Stimulated activated CD4-positive, alpha-beta T cell treated with anti-CD3 and anti-CD28 coated beads, Interleukin-2, amount 100 ng/mL, for 24 hours (primary cell): ENCODE measurements at places on chromosomes 13 and 19.

- no peak for DNase-seq
Observed at GRCh38 chr13:113220141-113220598, 10.8 kb downstream of the CUL4A start.

DNA sequence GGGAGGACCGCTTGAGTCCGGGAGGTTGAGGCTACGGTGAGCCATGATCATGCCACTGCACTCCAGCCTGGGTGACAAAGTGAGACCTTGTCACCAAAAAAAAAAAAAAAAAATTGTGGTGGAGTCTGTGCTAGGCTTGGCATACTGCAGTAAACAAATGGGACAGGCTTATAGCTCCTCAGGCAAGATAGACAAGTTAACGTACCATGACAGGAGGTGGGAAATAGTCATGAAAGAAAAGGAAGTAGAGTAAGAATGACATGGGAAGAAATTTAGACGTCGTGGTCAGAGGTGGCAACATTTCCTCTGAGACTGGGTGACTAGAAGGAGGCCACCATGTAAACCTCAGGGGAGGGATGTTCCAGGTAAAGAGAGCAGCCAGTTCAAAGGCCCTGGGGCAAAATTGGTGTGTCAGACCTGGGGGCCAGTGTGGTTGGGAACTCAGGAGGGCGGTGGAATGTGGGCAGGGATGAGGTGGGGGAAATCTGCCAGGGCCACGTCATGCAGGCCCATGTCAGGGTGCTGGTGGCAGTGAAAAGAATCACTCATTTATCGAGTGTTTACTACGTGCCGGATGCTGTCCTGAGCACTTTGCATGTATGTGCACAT lies 5.6 kb downstream of the SNRPA start:
- DNase-seq, result peak; percentile 51

GRCh38 chr13:73948848-73949529 lies 185.2 kb downstream of the KLF12 start:
- DNase-seq, result no peak

DNA sequence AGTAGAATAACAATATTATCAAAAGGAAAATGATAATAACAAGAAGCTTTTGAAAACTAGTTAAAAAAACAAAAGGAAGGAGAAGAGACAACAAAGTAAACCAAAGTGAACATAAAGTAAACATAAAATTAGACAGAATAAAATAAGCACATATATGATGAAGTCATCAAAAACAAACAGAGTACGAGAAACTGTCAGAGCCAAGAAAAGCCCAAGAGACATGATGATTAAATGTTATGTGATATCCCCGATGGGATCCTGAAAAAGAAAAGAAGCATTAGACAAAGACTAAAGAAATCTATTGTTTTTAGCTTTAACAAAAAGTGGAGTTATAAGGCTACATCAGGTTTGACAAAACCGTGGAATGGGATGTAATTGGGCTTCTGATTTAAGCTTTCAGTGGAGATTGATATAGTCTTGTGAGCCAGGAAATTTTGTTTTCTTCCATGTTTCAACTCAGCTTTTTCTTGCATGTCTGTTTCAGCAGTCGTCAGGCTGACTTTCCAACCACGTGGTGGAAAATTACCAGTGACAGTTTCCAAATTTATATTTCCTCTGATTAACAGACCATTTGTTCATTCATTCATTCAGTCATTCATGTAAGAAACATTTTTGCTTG lies 64.9 kb downstream of the KL start:
- DNase-seq, result no peak

DNA sequence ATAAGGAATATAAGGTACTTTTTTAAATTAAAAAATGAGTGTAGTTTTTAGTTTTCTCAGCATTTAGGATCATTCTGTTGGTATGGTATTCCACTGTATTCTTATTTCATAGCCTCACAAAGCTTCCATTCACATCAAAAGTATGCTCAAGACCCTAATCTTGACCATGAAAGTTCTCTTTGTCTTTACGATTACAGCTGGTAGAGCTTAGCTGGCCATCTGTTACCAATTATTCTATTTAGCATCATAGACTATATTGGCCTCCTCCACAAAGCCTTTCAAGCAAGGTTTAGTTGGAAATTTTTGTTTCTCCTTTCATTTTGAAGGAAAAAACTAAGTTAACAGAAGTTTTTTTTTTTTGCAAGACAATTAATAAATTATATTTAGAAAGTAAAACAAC lies 245.1 kb downstream of the KCTD12 start:
- DNase-seq, result no peak

DNA sequence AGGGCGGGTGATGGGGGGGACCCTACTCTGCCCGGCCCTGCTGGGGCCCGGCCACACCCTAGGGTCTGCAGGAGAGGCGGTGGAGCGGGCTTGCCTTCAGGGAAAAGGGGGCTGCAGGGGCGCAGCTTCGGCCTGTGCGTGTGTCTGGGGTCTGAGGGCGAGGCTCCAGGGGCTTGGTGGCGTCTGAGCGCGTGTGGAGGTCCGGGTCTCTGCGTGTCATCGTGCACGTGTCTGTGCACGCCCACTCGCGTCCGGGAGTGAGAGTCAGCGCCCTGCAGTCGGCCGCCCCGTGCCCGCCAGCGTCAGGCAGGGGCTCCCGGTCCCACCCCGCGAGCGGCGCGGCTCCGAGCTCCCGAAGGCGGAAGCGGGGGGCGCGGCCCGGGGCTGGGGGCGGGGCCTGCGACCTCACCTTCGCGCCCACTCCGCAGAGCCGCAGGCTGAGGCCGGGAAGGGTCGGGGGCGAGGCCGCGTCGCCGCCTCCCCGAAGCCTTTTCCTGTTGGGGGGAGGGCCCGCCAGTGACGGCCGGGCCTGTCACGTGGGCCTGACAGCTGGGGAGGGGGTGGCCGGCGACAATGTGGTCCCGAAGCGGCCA lies at the start of gene ARHGAP45:
TSS of gene ARHGAP45 (plus strand) at position 420 of the 593 bp plus-strand sequence. CDS start 239 bp downstream, outside the sequence.
- peak; percentile 87 for DNase-seq

- DNase-seq, result no peak
Observed at GRCh38 chr13:102856557-102856956, 10.7 kb downstream of the ERCC5 start.

GRCh38 chr19:47495478-47496372 lies 11.7 kb upstream of the KPTN start:
- no peak for DNase-seq

GRCh38 chr19:40159744-40160143 lies 31.5 kb upstream of the MAP3K10 start:
- DNase-seq, result no peak

DNA sequence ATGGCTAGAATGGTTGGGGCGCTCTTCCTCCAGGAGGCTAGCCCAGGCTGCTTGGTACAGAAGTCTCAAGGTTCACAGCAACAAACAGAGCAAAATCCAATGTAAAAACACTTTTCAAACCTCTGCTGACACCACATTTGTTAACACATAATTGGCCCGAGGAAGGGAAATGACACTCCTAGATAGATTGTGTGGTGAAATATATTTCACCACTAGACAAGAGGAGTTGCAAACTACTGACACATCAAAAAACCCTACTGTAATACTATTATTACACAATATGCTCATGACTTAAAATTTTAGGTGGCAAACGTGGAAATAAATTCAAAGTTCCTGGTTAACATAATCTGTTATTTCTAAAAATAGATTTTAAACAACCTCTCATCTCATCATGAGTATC lies 643.6 kb downstream of the PCDH9 start:
- DNase-seq, result no peak

DNA sequence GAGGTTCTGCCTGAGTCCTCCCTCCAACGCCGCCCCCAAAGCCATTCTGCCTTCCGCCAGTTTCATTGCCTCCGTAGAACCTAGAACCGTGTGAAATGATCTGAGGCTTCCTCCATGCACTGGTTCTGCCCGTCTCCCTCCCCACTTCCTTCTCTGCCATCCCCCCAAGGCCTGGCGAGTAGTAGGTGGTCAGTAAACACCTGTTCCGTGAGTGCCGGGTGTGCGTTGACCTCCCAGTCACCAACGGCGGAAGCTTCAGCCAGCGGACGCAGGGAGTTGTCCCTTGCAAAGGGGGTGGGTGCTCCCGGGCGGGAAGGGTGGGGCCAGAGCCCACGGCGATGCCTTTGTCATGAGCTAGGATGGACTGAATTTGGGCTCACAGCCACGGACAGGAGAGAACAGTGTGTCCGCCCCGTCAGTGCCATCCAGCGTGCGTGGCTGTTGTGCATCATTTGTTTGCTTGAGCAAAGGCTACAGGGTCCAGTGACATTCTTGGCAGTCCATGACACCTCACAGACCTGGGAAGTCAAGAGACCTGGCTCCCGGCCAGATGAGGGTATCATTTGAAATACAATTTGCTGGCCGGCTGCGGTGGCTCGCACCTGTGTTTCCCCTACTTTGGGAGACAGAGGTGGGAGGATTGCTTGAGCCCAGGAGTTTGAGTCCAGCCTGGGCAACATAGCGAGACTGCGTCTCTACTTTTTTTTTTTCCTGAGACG lies 43.1 kb downstream of the NFIC start:
- no peak for DNase-seq

- DNase-seq, result no peak
Observed at GRCh38 chr19:58497634-58498170, 14.1 kb downstream of the SLC27A5 start.

DNA sequence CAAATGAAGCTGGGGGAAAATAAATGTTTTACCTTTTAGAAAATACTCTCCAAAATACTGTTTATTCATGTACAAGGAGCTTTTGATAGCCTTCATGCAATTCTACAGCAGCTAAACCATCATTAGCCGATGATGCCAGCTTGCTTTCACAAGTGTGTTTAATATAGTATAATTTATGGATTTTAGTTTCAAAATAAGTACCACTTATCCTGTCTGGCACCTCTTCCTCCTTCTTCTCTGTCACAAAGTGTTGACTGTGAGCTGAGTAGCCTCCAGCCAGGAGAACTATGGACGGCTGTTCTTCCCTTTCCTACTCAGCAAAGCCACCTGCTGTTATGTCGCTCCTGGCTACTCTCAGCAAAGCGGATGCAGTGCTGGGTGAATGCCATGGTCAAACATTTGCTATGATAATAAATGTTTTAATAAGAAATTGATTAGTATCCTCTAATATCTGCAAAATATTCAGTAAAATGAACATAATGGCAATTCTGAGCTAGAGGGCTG lies 238.2 kb downstream of the LIG4 start:
- DNase-seq, result no peak

DNA sequence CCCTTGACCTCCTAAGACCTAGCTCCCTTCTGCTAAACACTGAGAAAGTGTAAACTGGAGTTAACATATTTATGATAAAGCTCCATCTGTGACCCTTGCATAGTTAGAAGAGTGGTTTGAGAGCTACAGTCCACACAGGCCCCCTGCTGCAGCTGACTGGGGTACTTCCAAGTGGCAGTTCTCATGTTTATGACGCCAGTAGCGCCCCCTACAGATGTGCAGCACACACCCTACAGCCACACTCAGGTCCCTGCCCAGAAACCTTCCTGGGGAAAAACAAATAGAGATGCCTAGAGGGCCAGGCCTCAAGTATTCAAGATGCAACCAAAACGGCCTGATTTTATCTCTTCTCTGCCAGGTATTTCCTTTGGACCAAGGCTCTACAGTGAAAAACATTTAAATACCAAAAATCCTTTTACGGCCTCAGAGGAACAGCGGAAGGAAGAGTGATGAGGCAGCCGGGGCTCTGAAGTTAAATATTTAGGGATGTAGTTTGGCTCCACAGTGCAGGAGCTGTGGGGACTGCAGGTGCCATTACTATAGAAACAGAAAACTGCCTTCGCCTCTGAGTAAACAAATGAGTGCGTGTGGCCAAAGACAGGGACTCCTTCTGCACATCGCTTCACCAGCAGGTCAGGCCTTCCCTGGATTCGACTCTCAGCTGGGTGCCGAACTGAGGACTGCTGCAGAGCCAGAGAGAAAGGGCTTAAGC lies 553.1 kb downstream of the EFNB2 start:
- DNase-seq, result no peak

GRCh38 chr19:283395-283794 lies 7.8 kb downstream of the PLPP2 start:
- DNase-seq, result no peak

DNA sequence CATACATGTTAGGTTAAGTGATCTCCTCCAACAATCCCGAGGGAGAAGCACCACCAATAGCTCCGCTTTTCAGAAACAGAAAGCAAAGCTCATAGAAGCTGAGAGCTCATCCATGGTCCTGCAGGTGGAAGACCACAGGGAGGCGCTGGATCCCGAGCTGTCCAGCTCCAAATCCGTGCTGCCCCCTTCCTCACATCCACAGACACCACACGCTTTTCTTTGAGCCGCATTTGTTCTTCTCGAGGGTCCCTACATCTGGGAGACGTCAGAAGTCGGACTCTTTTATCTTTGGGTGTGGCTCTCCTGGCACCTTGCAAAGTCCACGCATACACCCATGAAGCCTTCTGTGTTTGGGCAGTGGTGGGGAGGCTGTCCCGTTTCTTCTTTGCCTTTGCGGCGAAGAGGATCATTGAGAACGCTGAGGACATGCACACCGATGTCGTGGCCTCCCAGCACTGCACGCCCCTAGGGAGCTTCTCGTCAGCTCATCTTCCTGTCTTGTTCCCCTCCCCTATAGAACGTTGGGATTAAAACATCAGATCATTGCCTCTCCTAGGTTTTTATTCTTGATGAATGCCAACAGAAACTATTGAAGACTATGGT lies 184.8 kb downstream of the TEX29 start:
- DNase-seq, result peak; percentile 6

DNA sequence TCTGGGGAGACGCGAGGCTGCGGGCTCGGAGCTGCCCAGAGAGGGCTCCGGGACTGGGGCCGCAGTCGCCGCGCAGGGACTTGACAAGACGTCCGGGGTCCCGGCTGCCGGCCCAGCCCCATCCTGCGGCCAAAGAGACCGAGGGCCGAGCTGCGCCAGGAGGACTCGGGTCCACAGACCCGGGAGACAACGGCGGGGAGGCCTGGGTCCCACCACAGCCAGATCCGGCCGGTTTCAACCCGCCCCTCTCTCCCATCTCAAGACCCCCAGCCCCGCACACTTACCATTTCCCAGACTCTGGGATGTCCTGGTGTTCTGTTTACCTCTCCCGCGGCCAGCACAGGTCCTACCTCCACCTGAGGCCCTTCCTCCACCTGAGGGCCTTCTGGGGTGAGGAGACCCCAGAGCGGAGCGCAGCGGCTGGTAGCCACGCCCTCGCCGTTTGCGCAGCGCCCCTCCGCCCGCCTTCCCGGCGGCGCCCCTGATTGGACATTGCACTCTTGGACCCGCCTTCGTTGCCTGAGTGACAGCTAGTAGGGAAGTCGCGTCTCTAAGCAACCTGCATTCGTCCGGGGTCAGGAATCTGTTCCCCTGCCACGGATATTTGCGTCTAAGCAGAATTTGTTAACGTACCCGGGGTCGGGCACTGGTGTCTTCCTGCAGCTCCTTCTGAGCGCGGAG lies at the start of gene ZNF709:
TSS of gene ZNF709 (minus strand) at position 446 of the 681 bp plus-strand sequence. CDS start at position 287, 159 bp downstream.
- peak; percentile 91 for DNase-seq
